ENCODE measurements at places on chromosomes 6 and 20. TPM values are rescaled to one million over a fixed set of nuclear protein-coding genes. Genes with fewer than 3 reads are reported as not detected.

DNA sequence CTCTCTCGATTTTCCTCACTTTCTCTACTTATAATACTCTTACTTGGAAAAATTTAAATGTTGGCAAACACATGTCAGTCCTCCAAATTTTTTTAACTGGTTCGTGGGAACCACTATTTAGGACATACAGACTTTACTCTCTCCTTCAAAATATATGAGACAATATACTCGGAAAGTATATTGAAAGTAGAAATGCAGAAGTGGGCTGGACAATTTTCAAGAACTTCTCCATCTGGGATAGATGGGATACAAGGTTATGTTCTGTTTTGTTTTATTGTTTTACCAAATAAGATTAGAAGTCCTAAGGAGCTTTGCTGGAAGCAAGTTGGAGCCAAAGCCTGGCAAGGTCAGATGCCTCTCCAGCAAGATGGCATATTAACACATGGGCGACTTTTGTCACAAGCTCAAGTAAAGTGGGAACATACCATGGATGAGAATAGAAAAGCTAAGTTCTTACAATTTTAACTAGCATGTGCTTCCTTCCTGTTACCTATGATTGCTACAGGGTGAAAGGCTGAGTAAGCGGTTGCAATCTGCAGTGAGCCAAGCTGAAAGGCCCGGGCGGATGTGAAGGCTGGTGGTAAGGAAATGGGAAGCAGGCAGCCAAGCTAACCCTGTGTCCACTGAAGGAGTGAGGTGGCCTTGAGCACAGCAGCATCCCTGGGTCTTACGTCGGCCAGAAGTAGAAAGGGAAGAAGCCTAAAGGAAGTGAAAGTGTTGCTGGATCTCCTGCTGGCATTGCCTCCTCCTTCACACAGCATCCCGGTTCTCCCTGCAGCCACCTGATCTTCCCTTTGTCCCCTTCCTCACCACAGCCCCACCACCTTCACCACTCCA is 7.1 kb downstream of the MAP3K5 start:
- peak; percentile 75 for DNase-seq

- DNase-seq: no peak
These were observed 247.8 kb downstream of the RNF144B start for GRCh38 chr6:18634912-18635311.

GRCh38 chr6:165308926-165309731 is at the start of gene C6orf118:
C6orf118 (minus strand) TSS chr6:165309605; CDS start chr6:165309586, 19 bp downstream.
- no peak for DNase-seq

DNA sequence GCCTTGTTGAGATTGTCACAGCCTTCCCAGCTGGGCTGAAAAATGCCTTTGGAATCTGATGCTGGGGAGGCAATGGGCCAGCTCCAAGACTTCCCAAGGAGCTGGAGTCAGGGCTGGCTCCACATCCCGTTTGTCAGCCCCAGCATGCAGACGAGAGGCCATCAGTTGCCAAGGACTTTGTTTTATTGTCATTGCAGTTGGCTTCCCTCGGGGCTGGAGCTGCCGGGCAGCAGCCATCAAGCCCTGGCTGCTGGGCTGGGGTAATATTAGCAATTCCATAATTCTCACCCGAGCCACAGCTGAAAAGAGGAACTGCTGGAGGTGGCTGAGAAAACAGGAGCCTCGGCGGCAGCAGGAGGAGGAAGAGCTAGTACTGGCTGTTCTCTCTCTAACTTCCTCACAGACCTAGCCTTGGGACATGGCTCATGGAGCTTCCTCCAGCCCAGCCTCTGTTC is 182.5 kb downstream of the CDC5L start:
- DNase-seq: peak; percentile 11

- DNase-seq: no peak
These were observed 10.6 kb upstream of the RBBP8NL start for GRCh38 chr20:62437927-62438326.

- no peak for DNase-seq
These were observed 493.8 kb downstream of the NKAIN2 start for GRCh38 chr6:124297507-124297906.

- DNase-seq: no peak
These were observed 201.8 kb downstream of the TTLL2 start for GRCh38 chr6:167526465-167527368.

DNA sequence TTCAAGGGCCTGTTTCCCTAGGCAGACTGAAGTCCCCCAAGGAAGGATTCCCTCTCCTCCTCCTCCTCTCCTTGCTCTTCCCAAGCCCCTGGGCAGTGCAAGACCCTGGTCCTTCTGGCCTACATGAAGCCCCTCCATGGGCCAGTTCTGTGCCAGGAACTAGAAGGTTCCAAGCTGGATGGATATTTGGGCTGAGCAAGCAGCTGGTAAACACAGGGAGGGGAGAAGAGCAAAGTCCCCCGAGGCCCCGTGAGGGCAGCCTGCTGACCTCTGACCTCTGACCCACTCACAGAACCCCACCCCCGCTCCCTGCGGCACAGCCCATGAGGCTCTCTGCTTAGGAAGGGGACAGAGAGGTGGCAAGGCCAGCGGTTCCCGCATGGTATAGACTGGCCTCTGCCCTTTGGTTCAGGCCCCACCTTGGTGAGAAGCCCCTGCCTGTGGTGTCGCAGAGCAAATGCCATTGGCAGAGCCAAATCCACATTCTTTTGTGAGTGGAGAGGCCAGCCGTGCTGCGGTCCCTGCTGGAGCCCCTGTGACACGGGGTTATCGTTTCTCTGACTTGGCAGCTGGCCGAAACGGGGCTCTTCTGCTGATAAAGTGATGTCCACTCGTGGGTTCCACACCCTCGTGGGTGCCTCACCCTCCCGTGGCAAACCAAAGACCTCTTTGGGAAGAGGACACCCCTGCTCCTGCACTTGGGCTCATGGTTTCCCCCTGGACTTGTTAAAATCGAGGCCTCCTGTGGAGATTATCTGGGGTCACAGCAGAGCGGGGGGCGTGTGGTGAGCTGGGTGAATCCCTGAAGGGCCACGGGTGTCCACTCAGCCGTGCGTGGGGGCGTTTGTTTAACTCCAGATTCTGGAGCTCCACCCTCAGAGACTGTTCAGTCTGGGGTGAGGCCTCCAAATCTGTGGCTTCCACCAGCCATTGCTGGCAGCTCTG is 2.1 kb upstream of the CHRNA4 start:
- DNase-seq: no peak

DNA sequence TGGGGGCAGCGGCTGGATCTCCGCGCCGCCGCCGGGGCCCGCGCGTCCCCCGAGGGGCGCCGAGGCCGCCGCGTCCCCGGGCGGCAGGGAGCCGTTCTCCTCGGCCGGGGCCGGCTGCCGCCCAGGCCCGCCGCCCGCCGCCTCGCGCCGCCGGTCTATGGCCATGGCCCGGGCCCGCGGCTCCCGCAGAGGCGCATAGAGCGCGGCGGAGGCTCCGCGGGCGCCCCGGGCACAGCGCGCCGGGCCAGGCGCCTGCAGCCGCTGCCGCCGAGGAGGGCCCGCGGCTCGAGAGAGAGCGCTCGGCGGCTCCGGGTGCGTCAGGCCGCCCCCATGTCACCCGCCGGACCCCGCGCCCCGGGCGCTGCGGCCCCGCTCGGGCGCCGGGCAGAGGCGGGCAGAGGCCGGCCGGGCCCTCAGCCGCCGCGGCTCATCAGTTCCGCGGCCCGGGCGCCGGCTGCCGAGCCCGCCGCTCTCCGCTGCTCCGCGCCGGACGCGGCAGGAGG is 404 bp downstream of the SLC22A23 start:
- no peak for DNase-seq

GRCh38 chr6:106799031-106799894 is 169.9 kb downstream of the QRSL1 start:
- peak; percentile 45 for DNase-seq

- no peak for DNase-seq
These were observed 71.5 kb downstream of the BTBD3 start for GRCh38 chr20:11989018-11989771.

SLX4IP gene
- total RNA-seq: 6.0 TPM

SRMS gene
- total RNA-seq: not detected

TAF8 gene
- total RNA-seq: 50.9 TPM

HLA-DPA1 gene
- total RNA-seq: 276 TPM

BCAS1 gene
- total RNA-seq: 0.14 TPM

ACAT2 gene
- 95.4 TPM for total RNA-seq

CYB5R4 gene
- 31.0 TPM for total RNA-seq

CST4 gene
- total RNA-seq: not detected
